ENCODE measurements at places on chromosomes 4 and X.
A peak's percentile ranks its signal among the peaks of the same experiment; 100 is the strongest.

DNA sequence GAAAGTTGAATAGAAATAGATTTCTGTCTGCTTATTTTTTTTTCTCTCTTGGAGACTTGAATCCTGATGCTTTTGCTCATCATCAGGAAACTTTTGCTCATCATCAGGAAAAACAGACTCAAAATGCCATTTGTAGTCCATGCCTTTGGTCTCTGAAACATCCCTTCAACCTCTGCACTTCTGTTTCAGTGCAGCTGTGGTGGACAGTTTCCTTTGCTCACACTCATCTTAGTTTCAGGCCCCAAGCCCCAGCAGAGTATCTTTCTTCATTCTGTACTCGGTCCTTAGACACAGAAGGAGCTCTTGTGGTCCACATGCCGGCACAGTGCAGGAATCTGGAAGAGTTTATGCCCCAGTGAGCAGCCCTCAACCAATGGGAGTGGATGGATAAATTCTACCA is 337.9 kb downstream of the PPP3CA start:
- DNase-seq: no peak

- DNase-seq: no peak
These were observed 33.7 kb upstream of the MSL3 start for GRCh38 chrX:11724122-11725017.

- DNase-seq: no peak
These were observed 2.4 kb downstream of the MEPE start for GRCh38 chr4:87835197-87835596.

DNA sequence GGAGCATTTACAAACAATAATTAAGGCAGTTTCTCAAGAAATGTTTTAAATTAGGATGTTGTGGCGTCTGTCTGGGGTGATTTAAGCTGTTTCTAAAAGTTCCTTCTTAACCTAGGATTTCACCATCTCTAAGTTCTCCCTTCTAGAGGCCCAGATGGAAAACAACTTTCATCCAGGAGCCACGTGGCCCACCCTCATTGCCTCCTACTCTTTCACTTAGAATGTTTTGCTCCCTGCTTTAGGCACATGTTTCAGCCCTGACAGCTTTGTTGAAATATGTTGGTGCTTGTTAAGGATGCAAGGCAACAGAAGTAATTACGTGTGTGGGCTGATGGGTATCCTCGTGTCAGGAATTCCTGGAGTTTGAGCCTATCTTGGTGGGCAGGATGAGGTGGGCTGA is 131.3 kb downstream of the GUCY2F start:
- DNase-seq: no peak

DNA sequence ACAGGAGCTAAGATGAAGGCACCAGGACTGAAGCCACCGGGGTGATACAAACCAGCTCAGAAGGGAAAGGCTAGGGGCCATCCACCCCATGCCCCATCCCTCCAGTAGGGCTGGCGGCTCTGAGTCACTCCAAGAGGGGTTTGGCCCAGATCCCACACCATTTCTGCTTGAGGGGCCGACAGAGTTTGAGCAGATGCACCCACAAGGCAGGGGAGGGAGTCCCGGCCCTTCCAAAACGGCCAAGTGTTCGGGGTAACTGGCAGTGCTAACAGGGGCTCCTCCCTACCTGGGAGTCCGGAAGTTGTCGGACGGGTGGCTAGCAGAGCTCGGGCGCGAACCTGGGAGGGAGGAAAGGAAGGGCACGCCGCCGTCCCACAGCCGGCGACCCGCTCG is 412 bp downstream of the SLC10A3 start:
- DNase-seq: peak; percentile 17

- DNase-seq: no peak
These were observed 5.2 kb downstream of the CXCL1 start for GRCh38 chr4:73874386-73874785.

- no peak for DNase-seq
These were observed 54.3 kb downstream of the CHST7 start for GRCh38 chrX:46627711-46628419.

GRCh38 chrX:101999644-102000539 is 68.1 kb upstream of the ZMAT1 start:
- DNase-seq: no peak
